HEK293T (cell line): ENCODE measurements at places on chromosomes 7 and 10.

DNA sequence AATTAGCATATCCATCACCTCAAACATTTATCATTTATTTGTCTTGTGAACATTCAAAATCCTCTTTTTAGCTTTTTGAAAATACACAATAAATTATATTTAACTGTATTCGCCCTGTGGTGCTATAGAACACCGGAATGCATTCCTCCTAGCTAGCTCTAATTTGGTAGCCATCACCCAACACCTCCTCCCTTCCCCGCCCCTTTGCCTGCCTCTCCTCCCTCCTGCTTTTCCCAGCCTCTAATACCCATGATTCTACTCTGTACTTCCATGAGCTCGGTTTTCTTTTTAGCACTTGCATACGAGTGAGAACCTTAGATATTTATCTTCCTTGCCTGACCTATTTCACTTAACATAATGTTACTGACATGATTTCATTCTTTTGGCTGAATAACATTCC, 80.1 kb downstream of the ANKRD26 start:
- DNase-seq = no peak

- DNase-seq = no peak
These were observed 44.0 kb upstream of the SEMA3A start for GRCh38 chr7:84238596-84238995.

DNA sequence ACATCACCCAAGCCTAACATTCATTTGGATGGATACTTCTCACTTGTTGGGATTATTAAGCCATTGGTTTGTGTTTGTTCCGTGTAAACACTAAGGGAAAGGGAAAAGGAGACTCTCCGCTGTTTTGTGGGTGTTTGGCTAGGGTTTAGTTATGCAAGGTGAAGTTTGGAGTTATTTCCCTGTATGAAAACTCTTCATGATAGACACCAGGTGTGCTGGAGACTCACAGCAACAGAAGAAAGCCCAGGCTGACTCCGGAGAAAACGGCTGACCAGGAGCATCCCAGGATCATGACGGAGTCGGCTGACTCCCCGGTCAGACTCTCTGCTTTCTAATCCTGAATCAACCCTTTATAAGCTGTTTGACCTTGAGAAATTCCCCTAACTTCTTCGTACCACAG, 94.1 kb upstream of the KLF6 start:
- no peak for DNase-seq

- no peak for DNase-seq
These were observed 134.5 kb downstream of the TRIL start for GRCh38 chr7:28823582-28823981.

- no peak for DNase-seq
These were observed 521.4 kb upstream of the SEMA3D start for GRCh38 chr7:85708221-85708620.

DNA sequence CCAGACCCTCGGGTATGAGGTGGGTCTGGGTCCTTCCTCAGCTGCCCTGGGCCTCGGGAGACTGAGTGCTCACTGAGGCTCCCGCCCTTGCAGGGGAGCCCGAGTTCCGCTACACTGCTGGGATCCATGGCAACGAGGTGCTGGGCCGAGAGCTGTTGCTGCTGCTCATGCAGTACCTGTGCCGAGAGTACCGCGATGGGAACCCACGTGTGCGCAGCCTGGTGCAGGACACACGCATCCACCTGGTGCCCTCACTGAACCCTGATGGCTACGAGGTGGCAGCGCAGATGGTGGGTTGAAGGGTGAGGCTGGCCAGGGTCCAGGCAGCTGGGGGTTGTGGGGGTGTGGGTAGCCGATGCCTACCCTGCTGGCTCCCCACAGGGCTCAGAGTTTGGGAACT, 7.6 kb downstream of the AEBP1 start:
- DNase-seq = no peak

DNA sequence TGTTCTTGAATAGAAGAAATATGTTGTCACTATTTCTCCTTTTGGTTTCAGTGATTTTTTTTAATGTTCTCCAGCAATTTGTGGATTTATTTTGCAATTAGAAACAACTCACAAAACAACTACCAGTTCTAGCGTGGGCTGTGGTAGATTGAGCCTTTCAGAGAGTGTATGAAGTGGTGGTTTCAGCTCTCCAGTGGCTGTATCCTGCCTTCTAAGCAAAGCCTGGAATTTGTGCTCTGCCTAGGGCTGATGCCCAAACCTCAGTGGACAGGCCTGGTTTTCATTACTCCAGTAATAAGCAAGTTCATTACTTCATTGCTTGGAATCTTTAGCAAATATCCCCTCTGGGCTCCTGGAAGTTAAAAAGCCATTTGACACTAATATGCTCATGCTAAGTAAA, 35.9 kb downstream of the APBB1IP start:
- no peak for DNase-seq

DNA sequence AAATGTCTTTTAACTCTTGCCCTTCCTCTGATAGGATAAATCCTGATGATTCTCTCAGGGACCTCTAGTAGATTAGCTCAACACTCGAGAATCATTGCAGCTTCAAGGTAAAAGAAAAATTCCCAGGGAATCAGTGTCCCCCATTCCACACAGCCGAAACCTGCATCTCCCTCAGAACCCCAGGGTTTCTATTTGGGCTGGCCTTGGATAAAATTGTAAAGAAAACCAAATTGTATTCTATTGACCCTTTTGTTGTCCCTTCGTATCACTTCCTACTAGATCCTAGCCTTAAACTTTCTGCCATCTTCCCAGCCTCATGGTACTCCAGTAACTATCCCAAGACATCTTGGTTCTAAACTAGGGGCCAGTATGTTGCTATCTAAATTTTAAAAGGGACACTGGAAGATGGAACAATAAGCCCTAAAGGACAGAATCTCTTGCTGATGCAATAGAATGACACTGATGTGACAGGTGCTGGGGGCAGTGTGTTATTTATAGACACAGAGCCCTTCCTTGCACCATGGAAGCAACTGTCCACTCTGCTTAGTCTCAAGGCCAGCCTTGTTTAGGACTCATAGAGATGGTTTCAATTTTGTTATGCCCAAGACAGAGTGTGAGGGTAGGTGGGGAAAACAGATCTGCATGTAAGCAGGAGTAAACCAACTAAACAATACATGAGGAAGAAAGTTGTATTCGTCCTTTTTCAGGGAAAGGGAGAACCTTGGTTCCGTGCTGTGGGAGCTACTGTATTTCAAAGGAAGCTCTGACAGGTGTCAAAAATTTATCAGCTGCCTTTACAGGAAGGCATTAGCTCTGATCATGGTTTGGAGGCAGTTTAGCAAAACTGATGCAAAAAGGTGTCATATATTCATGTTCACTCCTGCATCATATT, 7.6 kb downstream of the ASB15 start:
- DNase-seq = no peak

DNA sequence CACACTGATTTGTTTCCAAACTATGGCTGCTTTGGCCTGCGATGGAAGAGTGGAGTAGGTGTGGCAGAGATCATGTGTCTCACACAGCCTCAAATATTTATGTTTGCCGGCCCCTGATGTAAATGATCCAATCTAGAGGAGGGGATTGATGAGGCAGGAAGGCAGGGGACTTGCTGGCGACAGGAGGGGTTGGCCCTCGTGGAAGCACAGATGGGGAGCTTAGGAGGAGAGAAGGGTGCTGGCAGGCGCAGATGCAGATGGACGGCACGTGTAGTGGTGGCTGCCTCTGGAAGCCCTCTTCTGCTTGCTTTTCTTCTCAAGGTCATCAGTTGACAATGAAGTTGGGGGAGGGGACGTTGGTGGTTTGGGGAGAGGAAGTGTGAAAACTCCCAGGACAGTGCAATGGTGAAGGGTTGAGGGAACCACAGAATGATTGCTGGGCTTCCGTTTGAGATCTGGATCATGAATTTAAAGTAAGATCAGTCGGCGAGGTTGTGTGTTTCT, 15.4 kb downstream of the COL13A1 start:
- DNase-seq = no peak

- DNase-seq = no peak
These were observed 7.3 kb downstream of the FSCN3 start for GRCh38 chr7:127600885-127601284.

- no peak for DNase-seq
These were observed 72.0 kb upstream of the RHOBTB1 start for GRCh38 chr10:61016007-61016406.

- no peak for DNase-seq
These were observed 9.2 kb upstream of the FOXP2 start for GRCh38 chr7:114405427-114405826.
